CD8-positive, alpha-beta memory T cell (primary cell): ENCODE measurements at places on chromosomes 4 and X. TPM values are rescaled to one million over a fixed set of nuclear protein-coding genes. Genes with fewer than 3 reads are reported as not detected.

GRCh38 chr4:162229670-162230069, 65.9 kb upstream of the FSTL5 start:
- no peak overlapping the region for H3K4me3 ChIP-seq
- H3K36me3 ChIP-seq: no peaks in the 10 kb centered on the region
- no peaks in the 10 kb centered on the region for H3K27me3 ChIP-seq
- no peaks in the 10 kb centered on the region for H3K4me1 ChIP-seq

GRCh38 chrX:123236859-123237258, 52.8 kb downstream of the GRIA3 start:
- no peaks in the 10 kb centered on the region for H3K4me1 ChIP-seq
- no peaks in the 10 kb centered on the region for H3K27me3 ChIP-seq
- H3K4me3 ChIP-seq: no peak overlapping the region
- H3K27ac ChIP-seq: no peak overlapping the region

- peaks cover 11% of the 10 kb centered on the region for H3K27me3 ChIP-seq
- no peaks in the 10 kb centered on the region for H3K4me1 ChIP-seq
- H3K36me3 ChIP-seq: no peaks in the 10 kb centered on the region
- no peak overlapping the region for H3K4me3 ChIP-seq
These were observed 2.6 kb downstream of the CXCL2 start for GRCh38 chr4:74096265-74096980.

The DCAF4L1 gene
- total RNA-seq: 0.31 TPM

DNA sequence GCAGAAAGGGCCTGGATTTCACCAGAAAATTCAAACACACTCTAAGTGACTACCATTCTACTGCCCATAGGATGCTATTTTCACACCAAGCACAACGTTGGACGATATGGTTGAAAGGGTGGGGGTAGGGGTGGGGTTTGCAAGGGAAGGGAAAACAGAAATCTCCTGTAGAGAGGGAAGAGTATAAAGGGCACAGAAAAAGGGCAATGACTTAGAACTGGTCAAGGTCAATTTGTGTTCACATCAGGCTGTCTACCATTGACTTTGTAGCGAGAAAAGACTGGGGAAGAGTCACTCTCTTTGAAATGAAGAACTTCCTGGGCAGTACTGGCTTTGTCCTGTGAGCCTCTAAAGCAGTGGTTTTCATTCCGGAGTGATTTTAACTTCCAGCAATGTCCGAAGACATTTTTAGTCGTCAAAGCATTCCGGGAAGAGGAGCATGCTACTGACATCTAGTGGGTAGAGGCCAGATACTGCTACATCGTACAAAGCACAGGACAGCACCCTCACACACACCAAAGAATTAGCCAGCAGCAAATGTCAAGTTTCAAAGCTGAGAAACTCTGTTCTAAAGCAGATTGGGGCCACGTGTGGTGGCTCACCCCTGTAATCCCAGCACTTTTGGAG, 48.4 kb upstream of the SLC7A3 start:
- H3K27me3 ChIP-seq: no peaks in the 10 kb centered on the region
- no peaks in the 10 kb centered on the region for H3K36me3 ChIP-seq
- no peak overlapping the region for H3K4me3 ChIP-seq
- no peak for DNase-seq
- H3K4me1 ChIP-seq: no peaks in the 10 kb centered on the region
